ENCODE measurements at places on chromosomes 6 and 20.

DNA sequence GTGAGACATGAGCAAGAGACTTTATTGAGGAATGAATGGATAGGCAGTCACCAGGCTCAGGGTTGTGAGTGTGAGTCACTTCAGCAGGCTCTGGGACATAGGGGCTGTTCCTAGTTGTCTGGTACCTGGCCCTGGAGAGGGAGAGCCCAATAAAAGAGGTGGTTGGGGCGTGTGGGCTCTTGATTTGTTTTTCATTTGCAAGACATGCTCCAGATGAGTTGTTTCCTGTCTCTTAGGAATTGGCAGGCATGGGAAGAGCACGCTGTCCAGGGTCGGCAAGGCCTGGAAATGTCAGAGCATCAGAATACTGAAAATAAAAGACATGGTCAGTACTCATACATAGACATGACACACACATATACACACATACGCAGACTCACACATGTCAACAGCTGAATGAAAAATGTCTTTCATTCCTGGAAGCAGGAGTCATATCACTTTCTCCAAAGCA is 166.3 kb upstream of the SULF2 start:
- no peak for DNase-seq

DNA sequence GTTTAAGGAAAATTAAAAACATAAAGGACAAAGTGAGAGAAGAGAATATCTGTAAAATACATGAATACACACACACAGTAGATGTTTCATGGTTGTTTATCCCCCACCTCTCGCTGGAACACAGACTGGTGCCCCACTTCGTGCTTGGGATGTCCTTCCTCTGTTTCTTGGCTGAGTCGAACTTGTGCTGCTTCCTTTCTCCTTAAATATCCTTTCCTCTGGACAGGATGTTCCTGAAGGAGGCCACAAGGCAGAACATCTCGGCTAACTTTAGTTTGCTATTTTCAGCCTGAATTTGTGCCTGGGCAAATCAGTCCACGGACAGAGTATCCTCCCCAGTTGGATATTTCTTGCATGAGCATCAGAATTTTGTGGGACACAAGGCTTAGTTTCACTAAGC is 54.7 kb upstream of the ZMYND8 start:
- no peak for DNase-seq

GRCh38 chr6:125191916-125192609 is 38.5 kb downstream of the TPD52L1 start:
- no peak for DNase-seq

DNA sequence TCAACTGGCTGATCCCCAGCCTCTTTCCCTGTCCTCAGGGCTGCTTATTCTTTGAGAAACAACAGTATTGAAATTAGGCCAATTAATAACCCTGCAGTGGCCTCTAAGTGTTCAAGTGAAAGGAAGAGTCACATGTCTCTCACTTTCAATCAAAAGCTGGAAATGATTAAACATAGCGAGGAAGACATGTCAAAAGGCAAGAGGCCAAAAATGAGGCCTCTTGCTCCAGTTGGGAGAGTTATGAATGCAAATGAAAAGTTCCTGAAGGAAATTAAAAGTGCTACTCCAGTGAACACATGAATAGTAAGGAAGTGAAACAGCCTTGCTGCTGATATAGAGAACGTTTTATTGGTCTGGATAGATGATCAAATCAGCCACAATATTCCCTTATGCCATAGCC is 131.5 kb downstream of the MACROD2 start:
- no peak for DNase-seq

GRCh38 chr6:90274451-90275030 is 22.1 kb downstream of the BACH2 start:
- DNase-seq: no peak

DNA sequence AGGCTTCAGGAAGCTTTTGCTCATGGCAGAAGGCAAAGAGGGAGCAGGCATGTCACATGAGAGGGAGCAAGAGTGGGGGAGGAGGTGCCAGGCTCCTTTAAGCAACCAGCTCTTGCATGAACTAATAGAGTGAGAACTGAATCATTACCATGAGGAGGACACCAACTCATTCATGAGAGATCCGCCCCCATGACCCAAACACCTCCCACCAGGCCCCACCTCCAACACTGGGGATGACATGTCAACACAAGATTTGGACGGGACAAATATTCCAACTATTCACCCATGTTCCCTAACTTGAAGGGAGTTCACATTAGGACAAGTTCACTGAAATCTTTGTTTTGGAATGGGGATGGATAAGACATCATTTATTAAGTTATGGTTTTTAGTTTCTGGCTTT is 155.2 kb upstream of the ESR1 start:
- DNase-seq: no peak

DNA sequence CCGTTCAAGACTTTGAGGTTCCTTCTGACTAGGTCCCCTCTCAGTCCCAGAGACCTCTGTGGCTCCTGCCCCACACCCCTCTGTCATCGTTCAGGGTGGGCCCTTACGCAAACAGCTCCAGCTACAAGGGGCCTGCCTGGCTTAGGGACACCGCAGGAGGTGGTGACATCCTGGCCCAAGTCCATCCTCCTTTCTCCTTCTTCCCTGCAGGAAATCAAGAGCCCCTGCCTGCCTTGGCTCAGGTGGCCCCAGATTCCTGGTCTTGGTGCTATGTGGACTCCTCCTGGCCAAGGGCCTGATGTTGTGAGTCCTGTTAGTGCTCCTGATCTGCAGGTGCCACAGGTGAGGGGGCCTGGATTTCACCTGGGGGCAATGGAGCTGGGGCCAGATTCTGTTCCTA is 8.1 kb downstream of the TREML4 start:
- DNase-seq: no peak

- DNase-seq: no peak
Measured at GRCh38 chr20:2429051-2429450, 41.5 kb downstream of the SNRPB start.

- no peak for DNase-seq
Measured at GRCh38 chr6:90028995-90029635, 134.8 kb downstream of the GJA10 start.

- DNase-seq: no peak
Measured at GRCh38 chr6:127550403-127550802, 26.6 kb upstream of the C6orf58 start.

DNA sequence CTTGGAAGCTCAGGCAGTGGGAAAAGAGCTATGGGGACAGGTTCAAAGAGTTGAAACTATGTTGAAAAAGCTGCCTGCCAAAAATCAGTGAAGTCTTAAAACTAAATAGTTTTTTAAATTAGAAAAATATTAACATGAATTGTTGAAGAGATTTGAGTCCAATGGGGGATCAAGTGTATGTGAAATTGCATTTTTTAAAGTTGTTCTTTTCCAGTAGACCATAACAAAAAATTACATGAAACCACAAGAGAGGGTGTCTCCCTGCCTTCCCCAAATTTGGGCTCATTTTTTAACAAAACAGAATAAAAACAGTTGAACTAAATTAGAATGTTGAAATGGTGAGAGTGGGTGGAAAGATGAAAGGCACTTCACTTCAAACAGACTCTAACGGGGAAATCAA is 31.5 kb upstream of the COL10A1 start:
- no peak for DNase-seq

DNA sequence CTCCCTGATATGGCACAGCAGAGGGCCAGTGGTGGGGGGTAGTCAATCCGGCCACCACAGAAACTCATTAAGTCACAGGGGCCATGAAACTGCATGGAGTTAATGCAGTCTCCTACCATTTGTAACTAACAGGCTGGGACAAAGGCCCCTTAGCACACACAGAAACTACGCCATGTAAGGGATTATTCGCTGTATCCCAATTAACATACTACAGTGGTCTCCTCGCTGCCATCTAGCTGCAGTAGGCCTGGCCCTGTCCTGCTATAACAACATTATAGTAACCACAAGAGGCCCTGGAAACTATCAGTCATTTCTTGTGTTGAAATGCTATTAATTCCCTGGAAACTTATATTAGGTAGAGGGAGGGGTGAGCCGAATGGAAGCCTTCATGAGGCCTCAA is 72.3 kb upstream of the CCN2 start:
- DNase-seq: no peak

- no peak for DNase-seq
Measured at GRCh38 chr20:64053841-64054661, 4.6 kb upstream of the SOX18 start.

GRCh38 chr20:63945921-63946920 is 10.0 kb downstream of the UCKL1 start:
- no peak for DNase-seq

DNA sequence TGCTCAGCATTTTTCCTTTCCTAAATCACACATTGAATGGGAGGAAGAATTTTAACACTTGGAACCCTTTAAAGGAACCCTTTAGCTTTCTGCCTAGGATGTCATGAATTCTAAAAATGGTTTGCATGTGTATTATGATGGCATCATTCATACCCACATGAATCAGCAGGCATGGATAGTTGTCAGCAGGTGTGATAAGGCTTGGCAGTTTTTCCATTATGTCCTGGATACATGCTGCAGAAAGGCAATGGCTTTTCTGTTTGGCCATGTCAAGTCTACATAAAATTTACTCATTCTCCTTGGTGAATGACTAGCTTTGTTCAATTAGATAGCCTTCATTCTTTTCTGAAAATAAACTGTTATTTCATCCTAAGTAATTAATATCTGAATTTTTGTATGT is 353.7 kb downstream of the GRIK2 start:
- DNase-seq: no peak

DNA sequence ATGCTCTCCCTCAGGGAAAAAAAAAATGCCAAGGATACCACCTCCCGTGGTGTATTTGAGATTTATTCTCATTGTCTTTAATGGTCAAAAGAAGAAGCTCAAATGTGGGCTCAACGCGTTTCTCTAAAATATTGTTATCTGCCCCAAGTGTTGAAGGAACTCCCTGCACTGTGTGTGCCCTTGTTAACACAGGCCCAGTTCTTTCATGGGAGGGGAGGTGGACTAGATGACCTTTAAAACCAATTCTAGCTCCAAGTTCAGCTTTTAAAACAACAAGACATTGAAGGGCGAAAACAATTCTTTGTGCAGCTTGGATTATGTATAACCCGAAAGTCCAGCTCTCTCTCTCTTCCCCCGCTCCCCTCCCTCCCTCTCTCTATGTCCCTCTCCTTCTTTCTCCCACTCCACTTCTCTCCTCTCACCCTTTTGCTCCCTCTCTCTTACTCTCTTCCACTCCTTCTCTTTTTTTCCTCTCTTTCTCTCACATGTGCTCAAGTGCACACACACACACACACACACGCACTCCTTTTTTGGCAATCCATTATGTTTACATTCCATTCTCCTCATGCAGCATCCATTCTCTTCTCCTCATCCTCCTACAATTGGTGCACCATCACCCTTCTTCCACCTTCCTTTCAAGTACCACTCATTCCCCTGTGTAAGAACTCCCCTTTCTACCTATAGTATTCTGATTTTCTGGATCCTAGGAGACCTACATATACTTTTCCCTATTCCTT is 8.5 kb downstream of the HLA-DMB start:
- no peak for DNase-seq

GRCh38 chr6:18302561-18303439 is 38.5 kb upstream of the DEK start:
- no peak for DNase-seq

DNA sequence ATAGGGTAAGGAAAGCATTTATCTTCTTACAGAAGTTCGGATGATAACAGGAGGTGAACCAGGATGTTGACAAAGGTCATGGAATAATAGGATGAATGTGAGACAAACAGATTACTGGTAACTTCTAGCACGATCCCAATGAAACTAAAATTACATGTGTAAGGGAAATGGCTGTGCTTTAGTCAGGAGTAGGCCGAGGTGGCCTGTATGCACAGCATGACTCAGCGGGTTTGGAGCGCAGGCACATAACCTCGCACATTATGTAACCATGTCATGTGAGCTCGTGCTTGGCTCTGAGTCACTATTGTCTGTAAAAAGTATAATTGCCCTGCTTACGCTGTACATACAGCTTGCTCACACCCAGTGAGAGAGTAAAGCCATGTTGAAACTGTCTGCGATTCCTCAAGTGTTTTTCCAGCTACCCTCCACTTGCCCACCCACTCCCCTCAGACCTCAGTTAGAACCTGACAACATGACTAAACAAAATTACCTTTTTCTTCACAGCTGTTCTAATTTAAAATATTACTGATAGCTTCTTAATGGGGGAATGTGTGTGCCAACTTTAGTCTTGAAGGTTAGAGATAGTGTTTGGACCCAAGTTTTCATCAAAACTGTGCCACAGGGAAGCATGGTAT is 8.2 kb downstream of the CYB5R4 start:
- no peak for DNase-seq

GRCh38 chr6:109695468-109695867 is 4.4 kb downstream of the FIG4 start:
- no peak for DNase-seq

DNA sequence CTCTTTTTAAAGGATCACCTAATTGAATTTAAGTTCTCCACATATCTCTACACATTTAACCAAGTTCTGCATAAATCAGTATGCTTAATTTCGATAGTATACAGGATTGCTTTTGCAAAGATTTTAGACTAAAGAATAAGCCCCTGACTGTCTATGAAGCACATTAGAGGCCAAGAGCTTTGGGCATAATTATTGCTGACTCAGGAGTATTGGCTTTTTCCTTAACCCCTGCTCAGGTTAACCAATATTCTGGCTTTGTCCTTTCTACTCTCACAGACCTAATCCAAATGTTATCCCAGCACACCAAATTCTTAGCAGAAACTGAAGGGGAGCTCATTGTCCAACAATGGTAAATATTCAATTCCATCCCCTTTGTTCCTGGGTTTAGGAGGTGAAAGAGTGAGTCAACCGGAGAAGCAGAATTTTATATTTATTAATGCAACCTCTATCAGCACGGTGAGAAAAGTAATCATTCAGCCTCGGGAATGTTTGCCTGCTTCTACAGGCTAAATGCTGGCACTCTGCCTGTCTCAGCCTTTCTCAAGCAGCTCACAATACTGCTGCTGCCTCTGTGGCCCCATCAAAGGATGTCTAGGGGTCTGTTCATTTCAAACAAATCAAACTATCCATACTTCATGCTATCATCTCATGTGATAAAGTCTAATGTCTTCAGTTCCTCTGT is 125.0 kb downstream of the SIM1 start:
- no peak for DNase-seq

DNA sequence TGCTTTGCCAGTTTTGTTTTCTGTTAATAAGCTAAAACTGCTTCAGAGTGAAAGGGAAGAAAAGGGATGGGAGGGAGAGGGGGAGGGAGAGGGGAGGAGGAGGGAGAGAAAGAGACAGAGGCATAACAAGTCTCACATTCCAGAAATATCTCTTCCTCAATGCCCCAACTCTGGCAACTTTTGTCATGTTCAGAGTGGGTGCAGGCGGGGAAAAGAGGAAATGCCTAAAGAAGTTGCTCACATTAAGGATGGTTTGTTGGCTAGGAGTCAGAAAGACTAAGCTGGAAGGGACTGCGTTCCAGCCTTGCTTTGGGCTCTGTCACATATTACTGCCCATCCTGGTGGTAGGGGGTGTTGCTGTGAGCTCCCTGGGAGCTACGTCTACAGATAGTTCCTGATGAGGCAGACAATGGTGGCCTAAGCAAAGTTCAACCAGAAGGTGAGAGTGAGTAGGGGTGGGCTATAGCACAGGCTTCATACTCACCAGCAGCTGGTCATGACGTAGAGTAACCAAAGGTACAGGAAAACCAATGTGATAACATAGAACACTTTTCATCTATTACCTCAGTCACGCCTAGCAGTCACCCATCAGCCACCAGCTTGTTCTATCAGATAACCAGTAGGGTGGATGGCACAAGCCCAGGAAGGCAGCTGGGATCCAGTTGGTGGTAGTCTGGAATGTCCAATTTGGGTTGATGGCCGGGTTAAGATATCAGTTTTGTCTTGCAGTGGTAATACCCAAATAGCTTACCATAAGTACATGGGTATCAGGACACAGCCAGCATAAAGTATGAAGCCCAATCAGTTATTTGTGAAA is 2.1 kb downstream of the TSPYL4 start:
- no peak for DNase-seq

Data from NCI-H510A (cell line).